Activated naive CD4-positive, alpha-beta T cell treated with anti-CD3 and anti-CD28 coated beads, Interleukin-2, amount 50 U/mL, for 16 hours (primary cell): ENCODE measurements at places on chromosomes 3 and 15.

- DNase-seq: no peak
Observed at GRCh38 chr3:31288641-31289100, 244.1 kb upstream of the STT3B start.

DNA sequence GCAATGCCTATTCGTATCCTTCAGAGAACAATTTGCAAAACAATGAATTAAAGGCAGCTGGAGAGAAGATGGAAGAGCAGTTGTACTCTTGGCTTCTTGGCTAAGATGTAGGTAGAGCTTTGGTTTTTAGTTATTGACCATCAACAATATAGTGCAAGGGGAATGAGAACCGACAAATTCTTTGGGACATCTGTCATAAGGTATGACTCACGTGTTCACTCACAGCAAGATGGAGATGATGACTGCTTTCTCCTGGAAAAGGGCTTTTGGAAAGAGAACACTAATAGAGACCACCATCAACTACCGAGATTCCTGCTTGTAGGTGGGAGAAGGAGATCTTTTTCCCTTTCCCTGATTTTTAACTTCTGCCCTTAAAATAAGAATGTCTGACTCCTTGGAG, 234.9 kb downstream of the NTRK3 start:
- DNase-seq: no peak

- DNase-seq: no peak
Observed at GRCh38 chr3:170469151-170470062, 50.7 kb downstream of the CLDN11 start.

GRCh38 chr3:151393941-151394340, 9.4 kb upstream of the P2RY12 start:
- no peak for DNase-seq

GRCh38 chr3:96480881-96481280, 333.5 kb upstream of the EPHA6 start:
- DNase-seq: no peak

GRCh38 chr3:184731786-184732537, 20.1 kb upstream of the MAGEF1 start:
- no peak for DNase-seq

GRCh38 chr3:9251055-9251786, 1.8 kb upstream of the SRGAP3 start:
- DNase-seq: no peak

- DNase-seq: no peak
Observed at GRCh38 chr3:124318014-124318413, 326.1 kb upstream of the ROPN1 start.

- DNase-seq: no peak
Observed at GRCh38 chr3:140007081-140007480, 72.1 kb downstream of the CLSTN2 start.

DNA sequence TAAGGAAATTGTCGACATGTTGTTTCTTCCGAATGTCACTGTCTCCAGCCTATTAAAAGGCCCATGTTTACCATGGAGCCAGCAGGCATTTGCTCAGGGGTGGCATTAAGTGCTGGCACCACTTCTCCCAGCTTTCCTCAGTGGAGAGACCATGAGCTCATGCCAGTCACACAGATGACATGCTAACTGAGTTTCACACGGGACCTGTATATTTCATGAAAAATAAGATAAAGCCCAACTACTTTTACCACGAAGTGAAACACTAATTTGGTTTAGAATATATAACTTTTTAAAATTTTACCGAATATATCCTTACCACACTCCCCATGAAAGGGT, 93.4 kb downstream of the ETFA start:
- DNase-seq: no peak

- DNase-seq: no peak
Observed at GRCh38 chr3:113231827-113232253, 20.5 kb downstream of the BOC start.

- peak; percentile 45 for DNase-seq
Observed at GRCh38 chr15:40454904-40455391, 14.2 kb downstream of the BAHD1 start.

DNA sequence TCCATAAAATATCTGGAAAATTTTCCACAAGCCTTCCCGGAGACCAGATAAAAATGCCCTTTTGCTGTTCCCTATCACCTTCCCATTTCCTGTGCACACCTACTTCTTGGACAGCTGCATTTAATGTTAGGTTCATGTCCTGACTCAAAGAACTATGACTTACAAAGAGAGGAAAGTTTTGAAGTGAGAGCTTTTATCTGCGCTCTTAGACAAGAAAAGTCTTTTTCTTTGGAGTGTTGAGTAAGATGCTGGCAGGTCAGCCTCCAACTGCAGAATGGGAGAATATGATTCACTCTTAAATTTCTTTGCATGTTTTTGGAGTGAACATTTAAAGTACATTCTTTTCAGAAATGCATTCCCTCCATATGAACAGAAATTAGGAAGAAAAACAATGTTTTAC, 147.3 kb upstream of the DPH6 start:
- DNase-seq: no peak

GRCh38 chr3:166177130-166177529, 339.9 kb upstream of the BCHE start:
- DNase-seq: no peak

GRCh38 chr3:72784226-72784625, 64.0 kb downstream of the SHQ1 start:
- DNase-seq: no peak

GRCh38 chr3:50416736-50417636, 57.7 kb upstream of the TMEM115 start:
- DNase-seq: no peak

DNA sequence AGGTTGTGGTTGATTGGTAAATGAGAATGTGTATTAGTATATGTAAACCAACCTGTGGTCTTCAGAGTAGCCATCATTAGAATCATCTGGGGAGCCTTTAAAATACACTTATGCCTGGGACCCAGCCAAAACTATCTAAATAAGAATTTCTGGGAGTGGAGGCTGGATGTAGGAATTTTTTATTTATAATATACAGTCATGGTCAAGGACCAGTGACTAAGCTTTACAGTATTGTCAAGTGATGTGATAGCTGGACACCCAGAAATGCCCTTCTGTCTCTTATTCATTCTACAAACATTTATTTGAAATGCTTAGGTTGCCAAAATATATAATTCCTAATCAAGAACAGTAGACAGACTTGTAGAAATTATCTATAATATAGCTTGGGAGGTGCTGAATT, 132.2 kb downstream of the MBNL1 start:
- no peak for DNase-seq

DNA sequence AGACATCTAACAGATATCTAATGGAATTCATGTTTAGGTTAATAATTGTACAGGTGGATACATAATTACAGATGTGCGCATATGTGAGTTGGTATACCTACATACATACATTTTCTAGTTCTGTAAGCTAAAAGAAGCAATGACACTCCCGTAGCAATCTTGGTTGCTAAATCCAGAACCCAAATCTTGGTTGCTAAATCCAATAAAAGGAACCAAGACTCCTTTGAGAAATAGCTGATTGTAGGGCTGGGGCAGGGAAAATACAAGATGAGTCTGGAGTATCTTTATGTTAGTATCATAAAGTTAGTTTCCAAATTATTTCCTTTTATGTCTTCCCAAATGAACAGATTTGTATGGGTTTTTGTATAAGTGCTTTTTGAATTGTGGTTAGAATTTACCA, 135.2 kb downstream of the TMCC1 start:
- no peak for DNase-seq

- DNase-seq: no peak
Observed at GRCh38 chr15:79025802-79026201, 64.8 kb downstream of the RASGRF1 start.

DNA sequence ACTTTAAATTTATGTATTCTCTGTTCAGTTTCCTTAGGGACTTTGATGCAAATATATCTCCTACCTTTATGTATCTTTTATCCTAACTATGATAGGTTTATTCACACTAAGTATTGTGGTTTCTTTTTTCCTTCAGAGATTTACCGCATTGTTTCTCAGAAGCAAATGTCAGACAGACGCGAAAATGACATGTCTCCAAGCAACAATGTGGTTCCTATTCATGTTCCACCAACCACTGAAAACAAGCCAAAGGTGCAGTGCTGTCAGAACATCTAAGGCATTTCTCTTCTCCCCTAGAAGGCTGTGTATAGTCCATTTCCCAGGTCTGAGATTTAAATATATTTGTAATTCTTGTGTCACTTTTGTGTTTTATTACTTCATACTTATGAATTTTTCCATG, 18.3 kb downstream of the RAB11A start:
- DNase-seq: no peak

- DNase-seq: peak; percentile 80
Observed at GRCh38 chr15:74955796-74956647, 550 bp downstream of the RPP25 start.

GRCh38 chr3:31544634-31545033, 11.9 kb downstream of the STT3B start:
- no peak for DNase-seq

- no peak for DNase-seq
Observed at GRCh38 chr3:120145542-120146285, 51.5 kb upstream of the GSK3B start.

DNA sequence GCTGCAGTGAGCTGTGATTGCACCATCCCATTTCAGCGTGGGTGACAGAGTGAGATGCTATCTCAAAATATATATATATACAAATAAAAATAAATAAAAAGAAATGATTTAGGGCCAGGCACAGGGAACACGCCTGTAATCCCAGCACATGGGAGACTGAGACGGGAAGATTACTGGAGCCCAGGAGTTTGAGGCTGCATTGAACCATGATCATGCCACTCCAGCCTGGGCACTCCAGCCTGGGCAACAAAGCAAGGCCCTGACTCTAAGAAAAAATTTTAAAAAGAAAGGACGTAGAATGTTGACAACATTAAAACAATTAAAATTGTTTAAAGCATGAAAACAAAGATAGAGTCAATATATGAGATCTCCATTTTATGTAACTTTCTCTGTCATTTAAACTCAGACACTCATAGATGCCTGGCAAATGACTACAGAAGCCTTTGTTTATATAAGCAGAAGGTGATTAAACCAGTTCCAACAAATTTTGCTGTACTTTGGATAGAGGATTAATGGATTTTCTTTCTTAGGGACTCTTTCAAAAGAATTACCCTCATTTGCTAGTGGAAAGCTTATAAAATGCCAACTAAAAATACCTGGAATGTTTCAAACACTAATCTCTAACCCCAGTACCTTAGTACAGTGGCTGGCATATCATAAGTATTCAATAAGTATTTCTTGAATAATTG, 10.7 kb upstream of the TRPM7 start:
- DNase-seq: no peak

GRCh38 chr3:30502742-30503073, 103.7 kb upstream of the TGFBR2 start:
- no peak for DNase-seq

GRCh38 chr3:73493543-73494308, 131.0 kb downstream of the PDZRN3 start:
- no peak for DNase-seq

GRCh38 chr3:183252973-183253527, at the start of gene B3GNT5:
Gene B3GNT5 (plus strand): TSS chr3:183253253. CDS start chr3:183269799, 16,546 bp downstream.
- peak; percentile 42 for DNase-seq
